ENCODE measurements at places on chromosomes 16 and 17. TPM values are rescaled to one million over a fixed set of nuclear protein-coding genes. Genes with fewer than 3 reads are reported as not detected.

DNA sequence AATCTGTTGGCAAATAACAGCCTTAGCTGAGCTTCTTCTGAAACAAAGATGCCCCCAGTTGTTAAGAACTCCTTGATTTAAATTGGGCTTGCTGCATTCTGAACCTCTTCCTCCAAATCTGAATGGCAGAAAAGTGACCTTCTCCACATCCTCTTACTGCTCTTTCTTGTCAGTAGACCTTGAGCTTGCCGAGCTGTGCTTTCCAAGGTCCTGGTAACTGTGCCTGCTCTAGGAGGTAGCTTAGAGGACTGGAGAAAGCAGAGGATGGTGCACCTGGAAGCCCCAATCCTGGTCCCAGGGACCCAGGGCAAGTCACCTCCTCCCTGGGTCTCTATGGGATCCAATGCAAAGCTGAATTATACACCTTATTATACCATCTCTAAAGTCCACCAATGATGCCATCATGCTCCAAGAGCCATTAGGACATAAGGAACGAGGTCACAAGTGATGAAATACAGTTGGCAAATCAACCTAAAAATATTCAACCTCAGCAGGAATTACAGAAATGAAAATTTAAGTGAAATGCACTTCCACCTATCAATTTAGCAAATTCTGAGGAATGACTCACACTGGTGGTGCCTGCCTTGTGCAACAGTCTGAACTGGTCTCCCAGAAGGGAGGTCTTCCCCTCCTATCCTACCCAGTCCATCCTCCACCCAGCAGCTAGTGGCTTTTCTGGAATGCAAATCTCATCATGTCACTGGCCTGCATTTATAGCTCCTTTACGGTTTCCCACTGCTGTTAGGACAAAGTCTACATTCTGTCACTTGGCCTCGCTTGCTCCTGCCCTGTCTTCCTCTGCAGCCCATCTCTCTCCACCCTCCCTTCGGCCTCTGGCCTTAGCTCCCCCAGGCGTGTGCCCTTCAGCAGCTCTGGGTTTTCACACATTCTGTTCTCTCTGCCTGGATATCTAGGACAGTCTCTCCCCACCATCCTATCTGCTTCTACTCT, 36.6 kb downstream of the TOM1L2 start:
- DNase-seq: no peak

GRCh38 chr17:62093188-62094155, 28.4 kb upstream of the MED13 start:
- DNase-seq: no peak

DNA sequence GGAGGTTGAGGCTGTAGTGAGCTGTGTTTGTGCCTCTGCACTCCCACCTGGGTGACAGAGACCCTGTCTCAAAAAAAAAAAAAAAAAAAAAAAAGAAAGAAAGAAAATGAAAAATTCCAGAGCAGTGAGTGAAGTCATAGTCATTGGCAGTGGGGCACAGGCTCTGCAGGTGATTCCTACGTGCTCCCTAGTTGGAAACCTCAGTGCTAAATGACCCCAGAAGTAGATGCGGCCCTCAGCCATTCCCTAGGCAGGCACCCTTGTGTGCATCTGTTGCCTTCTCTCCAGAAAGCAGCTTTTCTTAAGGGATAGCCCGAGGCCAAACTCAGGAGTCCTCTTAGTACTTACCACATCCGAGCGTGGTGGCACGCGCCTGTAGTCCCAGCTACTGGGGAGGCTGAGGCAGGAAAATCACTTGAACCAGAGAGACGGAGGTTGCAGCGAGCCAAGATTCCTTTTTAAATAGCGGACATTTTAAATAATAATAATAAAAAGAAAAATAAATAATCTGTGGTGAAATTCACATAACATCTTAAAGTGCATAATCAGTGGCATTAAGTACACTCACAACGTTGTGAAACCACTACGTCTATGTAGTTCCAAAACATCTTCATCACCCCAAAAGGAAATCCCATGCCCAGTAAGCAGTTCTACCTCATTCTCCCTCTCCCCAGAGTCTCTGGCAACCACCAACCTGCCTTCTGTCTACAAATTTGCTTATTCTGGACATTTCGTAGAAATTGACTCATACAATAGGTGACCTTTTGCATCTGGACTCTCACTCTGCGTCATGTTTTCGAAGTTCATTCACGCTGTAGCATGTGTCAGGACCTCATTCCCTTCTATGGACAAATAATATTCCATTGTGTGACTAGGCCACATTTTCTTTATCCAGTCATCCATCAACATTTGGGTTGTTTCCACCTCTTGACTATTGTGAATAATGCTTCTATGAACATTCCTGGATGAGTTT, 12.5 kb upstream of the SPHK1 start:
- DNase-seq: no peak

- peak; percentile 67 for DNase-seq
Observed at GRCh38 chr16:48164907-48165715, 9.3 kb upstream of the ABCC12 start.

ITGAL gene
- 3.6 TPM for total RNA-seq
